Activated gamma-delta T cell treated with Interleukin-2 at 50 U/mL for 16 hours (primary cell): ENCODE measurements at places on chromosomes 11 and 22.
A peak's percentile ranks its signal among the peaks of the same experiment; 100 is the strongest.

GRCh38 chr22:17007852-17008731, at the start of gene GAB4:
TSS of gene GAB4 (minus strand) at chr22:17008222. CDS start at chr22:17008114, 108 bp downstream.
- DNase-seq = no peak

DNA sequence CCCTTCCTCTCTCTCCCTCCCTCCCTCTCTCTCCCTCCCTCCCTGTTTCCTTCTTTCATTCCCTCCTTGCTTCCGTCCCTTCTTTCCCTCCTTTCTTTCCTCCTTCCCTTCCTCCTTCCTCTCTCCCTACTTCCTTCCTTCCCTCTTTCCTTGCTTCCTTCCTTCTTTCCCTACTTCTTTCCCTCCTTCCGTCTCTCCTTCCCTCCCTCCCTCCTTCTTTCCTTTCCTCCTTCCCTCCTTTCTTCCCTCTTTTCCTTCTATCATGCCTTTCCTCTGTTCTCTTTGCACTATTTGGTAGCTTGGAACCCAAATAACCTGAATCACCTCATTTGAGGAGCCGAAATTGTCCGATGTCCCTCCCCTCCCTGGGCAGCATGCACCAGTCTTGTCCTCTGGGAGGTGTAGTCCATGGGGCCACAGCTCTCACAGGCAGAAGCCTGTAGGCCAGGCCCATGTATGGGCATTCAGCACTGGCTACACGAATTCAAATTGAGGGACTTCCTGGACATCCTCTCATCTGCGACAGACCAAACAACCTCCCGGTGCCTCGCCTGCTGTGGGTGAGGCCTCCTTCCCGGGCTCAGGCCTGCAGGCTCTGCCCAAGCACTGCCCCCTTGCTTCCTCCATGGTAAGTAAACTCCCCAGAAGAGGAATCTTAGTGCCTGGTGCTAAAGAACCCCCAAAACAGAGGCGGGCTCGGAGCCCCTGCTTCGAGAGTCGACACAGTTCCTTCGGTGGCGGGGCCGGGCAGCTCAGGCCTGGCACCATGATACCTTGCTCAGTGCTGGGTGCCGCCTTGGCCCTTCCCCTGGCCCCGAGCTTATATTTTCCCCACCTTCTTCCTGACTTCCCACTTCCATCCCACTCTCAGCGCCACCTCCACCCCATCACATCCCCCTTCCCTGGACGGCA, 454.1 kb upstream of the CADM1 start:
- no peak for DNase-seq

DNA sequence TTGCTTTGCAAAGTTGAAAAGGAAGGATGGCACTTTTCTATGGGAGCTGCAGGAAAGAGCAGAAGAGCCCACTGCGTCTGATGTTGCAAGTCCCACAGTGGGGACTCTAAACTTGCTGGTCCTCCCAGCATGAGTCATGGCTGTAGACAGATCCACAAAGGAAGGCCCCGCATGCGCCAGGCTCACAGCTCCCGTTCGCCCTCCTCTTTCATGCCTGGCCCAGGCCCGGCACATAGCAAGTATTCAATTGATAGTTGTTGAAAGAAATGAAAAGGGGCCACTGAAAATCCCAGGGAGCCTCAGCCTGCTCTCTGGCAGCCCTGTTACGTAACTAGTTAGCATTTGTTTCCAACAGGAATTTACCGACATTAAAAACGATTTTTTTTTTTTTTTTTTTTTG, 18.9 kb downstream of the AP1B1 start:
- DNase-seq = no peak

- DNase-seq = no peak
Observed at GRCh38 chr11:134460881-134461280, 48.8 kb upstream of the B3GAT1 start.

DNA sequence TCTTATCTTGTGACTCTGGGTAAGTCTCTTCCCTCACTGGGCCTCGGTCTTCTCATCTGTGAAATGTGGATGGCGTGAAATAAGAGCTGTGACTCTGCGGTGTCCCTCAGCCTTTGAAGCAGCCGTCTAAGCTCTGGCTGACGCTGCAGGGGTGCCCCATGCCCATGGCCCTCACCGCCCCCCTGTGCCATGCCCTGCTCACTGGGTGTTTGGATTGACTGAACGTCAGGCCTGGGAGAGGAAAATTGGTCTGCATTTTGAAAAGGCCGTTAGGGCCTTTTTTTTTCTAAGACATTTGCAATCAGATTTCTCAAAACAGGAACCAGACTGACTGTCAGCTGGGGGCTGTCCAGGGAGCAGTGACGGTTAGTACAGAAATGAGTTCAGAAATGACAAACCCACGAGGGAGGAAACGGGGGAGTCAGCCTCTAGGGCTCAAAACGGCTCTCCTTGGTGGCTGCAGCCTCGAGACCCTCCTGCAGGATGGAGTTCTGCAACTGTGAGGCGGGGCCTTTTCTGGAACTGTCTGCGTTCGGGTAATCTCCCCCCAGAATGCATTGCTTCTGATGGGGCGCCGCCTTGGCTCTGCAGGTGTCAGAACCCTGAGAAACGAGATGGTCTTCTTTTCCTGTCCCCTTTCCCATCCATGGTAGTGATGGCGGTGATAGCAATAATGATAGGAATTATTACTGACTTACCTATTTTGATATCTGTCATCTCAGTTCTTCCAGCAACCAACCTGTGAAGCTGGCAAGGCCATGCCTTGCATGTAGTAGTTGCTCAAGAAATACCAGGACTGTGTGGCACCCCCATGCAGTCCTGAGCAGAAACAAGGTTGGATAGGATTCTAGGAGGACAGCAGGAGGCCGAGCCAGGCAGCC, 2.0 kb downstream of the GRK2 start:
- DNase-seq = peak; percentile 62

DNA sequence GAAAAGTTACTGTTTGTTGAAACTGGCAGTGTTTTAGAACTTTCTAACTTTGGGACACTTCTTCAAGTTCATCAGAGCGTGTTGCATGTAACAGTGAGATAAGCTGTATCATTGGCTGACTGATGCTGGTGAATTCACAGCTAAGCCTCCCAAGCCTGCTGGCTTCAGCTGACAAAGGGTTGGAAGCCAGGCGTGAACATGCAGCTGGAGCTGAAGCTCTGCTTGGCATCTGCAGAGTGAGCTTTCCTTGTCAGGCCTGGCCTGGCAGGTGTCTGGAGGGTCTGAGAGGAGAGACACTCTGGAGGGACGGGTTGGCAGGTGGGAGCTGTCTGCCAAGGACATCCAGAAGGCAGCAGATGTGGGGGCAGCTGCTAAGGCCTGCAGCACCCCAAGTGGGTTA, 1.5 kb downstream of the AMPD3 start:
- DNase-seq = no peak

DNA sequence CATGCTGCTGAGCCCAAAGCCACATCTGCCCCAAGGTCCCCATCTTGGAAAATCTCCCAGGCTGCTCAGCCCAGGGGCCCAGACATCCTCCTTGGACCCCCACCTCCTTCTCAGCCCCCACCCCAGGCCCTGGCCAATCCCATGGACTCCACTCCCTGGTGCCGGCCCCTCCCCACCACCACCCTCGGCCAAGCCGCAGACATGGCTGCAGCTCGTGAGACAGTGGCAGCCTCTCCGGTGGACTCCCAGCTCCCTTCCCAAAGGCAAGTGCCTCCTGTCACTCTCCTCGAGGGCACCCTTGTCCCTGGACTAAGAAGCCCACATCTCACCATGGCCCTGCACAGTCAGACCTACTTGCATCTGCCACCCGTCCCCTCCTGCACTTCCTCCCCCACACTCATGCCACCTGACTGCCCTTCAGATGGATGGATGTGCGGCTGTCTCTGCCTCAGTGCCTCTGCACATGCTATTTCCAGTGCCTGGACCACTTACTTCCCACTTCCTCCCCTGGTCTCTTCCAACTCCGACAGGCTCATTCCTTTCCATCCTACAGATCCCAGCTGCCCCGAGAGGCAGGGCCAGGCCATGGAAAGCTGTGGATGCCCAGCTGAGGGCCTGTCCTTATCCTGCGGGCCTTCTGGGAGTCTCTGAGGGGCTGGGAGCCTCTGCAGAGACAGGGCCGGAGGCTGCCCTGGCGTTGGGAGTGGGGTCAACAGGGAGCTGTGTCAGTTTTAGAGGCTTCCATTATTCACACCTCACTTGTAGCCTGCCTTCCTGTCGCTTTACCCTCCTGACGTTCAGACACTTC, 25.5 kb upstream of the RFPL3 start:
- DNase-seq = no peak

GRCh38 chr11:13316528-13316961, 39.0 kb downstream of the BMAL1 start:
- DNase-seq = no peak
